ENCODE measurements at places on chromosomes 6 and 20. TPM values are rescaled to one million over a fixed set of nuclear protein-coding genes. Genes with fewer than 3 reads are reported as not detected.

DNA sequence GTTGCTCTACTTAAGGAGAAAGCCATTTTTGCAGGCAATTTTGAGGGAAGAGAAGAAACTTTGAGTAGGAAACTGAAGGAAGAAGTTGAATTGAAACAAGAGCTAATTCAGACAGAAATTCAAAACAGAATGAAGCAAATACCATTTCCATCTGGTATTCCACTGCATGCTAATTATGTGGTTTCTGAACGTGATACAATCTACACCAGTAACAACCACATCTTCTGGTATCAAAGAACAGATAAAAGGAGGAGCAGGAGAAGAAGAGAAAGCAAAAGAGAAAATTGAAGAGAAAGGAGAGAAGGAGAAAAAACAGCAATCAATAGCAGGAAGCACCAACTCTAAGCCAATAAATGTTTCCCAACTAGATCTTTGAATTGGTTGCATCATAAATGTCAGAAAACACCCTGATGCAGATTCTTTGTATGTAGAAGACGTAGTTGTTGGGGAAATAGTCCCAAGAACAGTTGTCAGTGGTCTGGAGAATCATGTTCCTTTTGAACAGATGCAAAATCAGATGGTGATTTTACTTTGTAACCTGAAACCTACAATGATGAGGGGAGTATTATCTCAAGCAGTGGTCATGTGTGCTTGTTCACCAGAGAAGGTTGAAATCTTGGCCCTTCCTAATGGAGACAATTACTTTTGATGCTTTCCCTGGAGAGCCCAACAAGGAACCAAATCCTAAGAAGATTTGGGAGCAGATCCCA, 132.4 kb downstream of the MACROD2 start:
- no peaks in the 10 kb centered on the region for H3K27me3 ChIP-seq
- no peaks in the 10 kb centered on the region for H3K4me1 ChIP-seq
- no peak overlapping the region for H3K4me3 ChIP-seq

The PAX1 gene
- total RNA-seq = not detected

The ULBP1 gene
- total RNA-seq = 0.60 TPM

DNA sequence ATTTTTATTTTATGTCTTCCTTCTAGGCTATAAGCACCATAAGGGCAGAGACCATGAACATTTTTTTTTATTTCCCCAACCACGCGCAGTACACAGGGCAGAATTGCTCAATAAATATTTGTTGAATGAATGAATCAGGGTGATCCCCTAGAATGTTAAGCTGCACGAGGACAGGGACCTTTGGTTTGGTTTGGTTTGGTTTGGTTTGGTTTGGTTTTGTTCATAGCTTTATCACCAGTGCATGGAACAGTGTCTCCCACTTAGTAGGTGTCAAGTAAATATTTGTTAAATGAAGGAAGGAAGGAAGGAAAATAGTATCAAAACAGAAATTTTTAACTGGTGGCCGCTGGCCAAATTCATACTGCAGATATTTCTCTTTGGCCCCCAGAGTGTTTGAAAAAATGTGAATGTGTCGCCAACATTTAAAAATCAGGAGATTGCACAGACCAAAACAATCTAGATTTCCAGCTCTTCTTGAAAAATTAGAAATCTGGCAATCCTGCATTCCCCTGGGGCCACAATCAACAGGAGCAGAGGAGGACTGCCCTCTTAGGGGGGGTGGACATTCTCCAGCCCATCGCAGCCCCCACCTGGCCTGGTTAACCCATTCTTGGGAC, 205.3 kb downstream of the EYA2 start:
- H3K36me3 ChIP-seq = no peaks in the 10 kb centered on the region
- no peak for DNase-seq
- H3K4me1 ChIP-seq = no peaks in the 10 kb centered on the region
- no peak overlapping the region for H3K4me3 ChIP-seq
- H3K27me3 ChIP-seq = no peaks in the 10 kb centered on the region

- DNase-seq = no peak
- no peak overlapping the region for H3K4me3 ChIP-seq
- no peaks in the 10 kb centered on the region for H3K4me1 ChIP-seq
- no peaks in the 10 kb centered on the region for H3K36me3 ChIP-seq
These were observed 217.5 kb upstream of the TCF21 start for GRCh38 chr6:133671376-133671775.

DNA sequence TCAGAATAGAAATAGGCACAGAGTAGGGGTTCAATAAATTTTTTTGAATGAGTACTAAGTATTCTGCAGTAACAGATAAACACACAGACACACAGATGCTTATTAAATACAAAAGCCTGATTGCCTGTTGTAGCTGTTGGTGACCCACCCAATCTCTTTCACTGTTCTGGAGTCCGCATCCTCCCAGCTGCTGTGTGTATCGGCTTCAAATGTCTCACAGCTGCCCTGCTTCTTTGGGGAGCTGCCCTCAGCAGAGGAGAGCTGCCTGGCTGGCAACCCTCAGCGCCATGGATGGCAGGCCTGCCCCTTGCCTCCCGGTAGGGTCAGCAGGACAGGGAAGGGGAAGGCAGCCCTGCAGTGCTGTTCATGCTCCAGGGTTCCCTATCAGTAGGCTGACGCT, 85.9 kb upstream of the PRND start:
- no peaks in the 10 kb centered on the region for H3K36me3 ChIP-seq
- H3K27ac ChIP-seq = no peak overlapping the region
- DNase-seq = no peak
- H3K4me1 ChIP-seq = no peaks in the 10 kb centered on the region

DNA sequence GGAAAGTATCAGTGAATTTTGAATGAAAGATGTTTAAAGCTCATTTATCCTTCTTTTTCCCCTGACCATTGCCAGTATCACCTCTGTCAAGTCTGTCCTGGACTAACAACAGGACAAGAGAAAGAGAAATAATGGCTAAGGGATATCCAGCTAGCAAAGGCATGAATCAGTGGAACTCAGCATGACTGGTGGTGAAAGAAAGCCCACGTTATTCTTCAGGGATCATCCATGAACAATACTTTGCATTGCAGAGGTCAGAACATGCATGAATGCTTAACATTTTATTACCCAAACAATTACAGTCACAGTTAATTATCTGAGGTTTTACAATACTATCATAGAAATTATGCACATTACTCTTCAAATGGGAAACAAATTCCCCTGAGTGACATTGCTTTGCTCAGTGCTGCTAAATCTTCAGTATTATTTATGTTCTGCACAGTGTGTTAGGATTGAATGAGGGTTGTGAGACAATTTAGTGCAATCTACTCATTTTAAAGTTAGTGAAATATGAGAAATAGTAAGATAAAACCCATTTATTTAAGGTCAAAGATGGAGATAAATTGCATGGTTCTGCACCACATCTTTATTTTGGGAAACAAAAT, 350.7 kb downstream of the KHDRBS2 start:
- no peak overlapping the region for H3K4me3 ChIP-seq
- no peak overlapping the region for H3K27ac ChIP-seq
- no peaks in the 10 kb centered on the region for H3K27me3 ChIP-seq
- H3K4me1 ChIP-seq = no peaks in the 10 kb centered on the region
- DNase-seq = no peak

The NNAT gene
- 0.33 TPM for total RNA-seq

The TUBB2B gene
- total RNA-seq = 0.13 TPM

GRCh38 chr6:80325742-80326141, 219.3 kb downstream of the BCKDHB start:
- H3K27me3 ChIP-seq = no peaks in the 10 kb centered on the region
- H3K4me1 ChIP-seq = no peaks in the 10 kb centered on the region
- no peak for DNase-seq
- H3K4me3 ChIP-seq = no peak overlapping the region

The IL17A gene
- 0.51 TPM for total RNA-seq

DNA sequence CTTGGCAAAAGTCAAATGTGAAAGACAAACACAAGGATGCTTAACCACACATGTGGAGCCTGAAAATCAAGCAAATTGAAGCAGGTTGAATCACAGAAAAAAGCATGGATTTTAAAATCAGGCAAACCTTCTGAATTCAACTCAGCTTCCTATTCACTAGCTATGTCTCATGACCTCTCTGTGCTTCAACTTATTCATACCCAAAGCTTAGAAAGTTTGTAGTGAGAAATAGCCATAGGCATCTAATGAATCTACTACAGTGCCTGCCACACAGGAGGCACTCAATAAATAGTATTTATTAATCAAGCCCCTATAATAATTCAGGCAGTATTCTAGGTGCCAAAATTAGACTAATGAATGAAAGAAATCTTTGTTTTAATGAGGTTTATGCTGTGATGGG, 112.2 kb upstream of the TNFAIP3 start:
- H3K36me3 ChIP-seq = no peaks in the 10 kb centered on the region
- H3K27me3 ChIP-seq = no peaks in the 10 kb centered on the region
- H3K27ac ChIP-seq = no peak overlapping the region
- DNase-seq = no peak
- H3K4me3 ChIP-seq = no peak overlapping the region

DNA sequence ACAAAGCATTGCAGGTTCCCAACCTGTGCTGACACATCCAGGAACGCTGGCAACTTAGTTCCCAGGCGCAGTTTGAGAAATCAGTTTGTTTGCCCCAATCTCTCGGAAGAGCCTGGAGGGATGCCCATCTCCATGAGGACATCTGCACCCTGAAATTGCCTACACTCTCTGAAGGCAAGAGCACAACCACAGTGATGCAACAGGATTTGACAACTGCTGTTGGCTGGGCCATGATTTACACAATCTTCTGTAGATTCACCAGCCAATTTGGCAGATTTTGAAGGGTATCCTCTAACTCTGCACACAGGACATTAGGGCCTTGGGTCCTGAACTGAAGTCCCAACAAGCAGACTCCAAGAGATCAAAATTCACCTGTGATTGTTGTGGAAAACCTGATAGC, 3.4 kb downstream of the APMAP start:
- peaks cover 81% of the 10 kb centered on the region for H3K4me1 ChIP-seq
- no peaks in the 10 kb centered on the region for H3K27me3 ChIP-seq
- H3K27ac ChIP-seq = no peak overlapping the region
- H3K36me3 ChIP-seq = peaks cover 3% of the 10 kb centered on the region

DNA sequence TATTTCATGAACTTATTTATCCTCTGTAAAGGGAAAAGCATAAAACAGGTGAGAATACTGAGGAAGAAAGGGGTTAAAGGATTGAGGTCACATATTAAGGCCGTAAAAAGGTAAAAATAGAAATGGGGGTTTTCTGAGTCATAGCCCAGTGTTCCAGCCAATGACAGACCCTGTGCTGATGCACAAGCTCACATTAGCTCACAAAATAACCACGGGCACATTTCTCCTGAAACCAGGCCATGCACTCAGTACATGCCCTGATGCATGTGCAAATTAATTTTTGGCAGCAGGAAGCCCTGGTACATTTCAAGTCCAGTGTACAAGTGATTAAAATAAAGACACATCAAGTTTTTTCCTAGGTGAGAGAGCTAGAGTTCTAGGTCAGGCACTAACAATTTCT, 194.4 kb downstream of the TMEM200A start:
- H3K36me3 ChIP-seq = no peaks in the 10 kb centered on the region
- no peak for DNase-seq
- H3K27ac ChIP-seq = no peak overlapping the region
- no peaks in the 10 kb centered on the region for H3K27me3 ChIP-seq
- H3K4me3 ChIP-seq = no peak overlapping the region

The TP53TG5 gene
- total RNA-seq = not detected

The CDYL gene
- total RNA-seq = 32.2 TPM

GRCh38 chr6:16635810-16636602, 125.3 kb downstream of the ATXN1 start:
- H3K4me1 ChIP-seq = peaks cover 10% of the 10 kb centered on the region
- peaks cover 4% of the 10 kb centered on the region for H3K36me3 ChIP-seq
- no peak overlapping the region for H3K27ac ChIP-seq
- no peak for DNase-seq

The PPP1R14C gene
- 1.4 TPM for total RNA-seq

Data from CD8-positive, alpha-beta memory T cell (primary cell).